NCI-H1105 treated with DMSO at 0.1 percent for 48 hours (cell line): ENCODE measurements at places on chromosomes 7 and 10.

DNA sequence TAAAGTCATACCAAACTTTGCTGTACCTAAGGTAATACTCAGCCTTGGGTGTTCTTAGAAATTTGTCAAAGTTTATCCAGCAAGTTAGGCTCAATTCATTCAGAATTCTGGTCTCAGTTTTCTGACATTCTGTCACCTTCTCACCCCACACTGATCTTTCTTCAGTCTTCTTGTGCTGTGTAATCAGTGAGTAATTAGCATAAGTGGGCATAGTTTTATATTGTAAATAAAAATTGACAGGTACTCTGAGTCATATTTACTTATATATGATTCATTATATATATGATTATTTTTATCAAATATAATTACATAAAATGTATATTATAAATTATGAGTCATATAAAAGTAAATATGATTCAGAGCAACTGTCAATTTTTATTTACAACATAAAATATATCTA lies 170.9 kb upstream of the MAGI2 start:
- DNase-seq, result no peak

- DNase-seq, result no peak
Measured at GRCh38 chr7:91837397-91838070, 43.0 kb downstream of the MTERF1 start.

DNA sequence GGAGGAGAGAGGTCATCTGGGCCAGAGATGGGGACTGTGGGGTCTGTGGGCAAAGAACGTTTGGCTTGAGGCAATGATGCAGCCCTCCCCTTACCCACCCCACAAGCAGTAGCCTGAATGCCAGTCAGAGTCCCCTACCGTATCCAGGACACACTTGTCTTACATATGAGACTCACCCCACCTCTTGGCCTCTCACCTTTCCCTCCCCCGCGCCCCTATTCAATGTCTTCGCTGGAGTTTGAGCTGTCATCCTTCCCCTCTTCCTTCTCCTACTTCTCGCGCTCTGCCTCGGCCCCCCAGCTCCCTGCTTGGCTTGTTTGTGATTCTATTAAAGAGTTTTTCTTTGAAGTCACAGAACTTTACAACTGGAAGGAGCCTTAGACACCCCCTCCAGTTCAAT lies 8.9 kb downstream of the PRRT4 start:
- no peak for DNase-seq

GRCh38 chr10:75097666-75098285 lies 13.7 kb upstream of the SAMD8 start:
- DNase-seq, result no peak

DNA sequence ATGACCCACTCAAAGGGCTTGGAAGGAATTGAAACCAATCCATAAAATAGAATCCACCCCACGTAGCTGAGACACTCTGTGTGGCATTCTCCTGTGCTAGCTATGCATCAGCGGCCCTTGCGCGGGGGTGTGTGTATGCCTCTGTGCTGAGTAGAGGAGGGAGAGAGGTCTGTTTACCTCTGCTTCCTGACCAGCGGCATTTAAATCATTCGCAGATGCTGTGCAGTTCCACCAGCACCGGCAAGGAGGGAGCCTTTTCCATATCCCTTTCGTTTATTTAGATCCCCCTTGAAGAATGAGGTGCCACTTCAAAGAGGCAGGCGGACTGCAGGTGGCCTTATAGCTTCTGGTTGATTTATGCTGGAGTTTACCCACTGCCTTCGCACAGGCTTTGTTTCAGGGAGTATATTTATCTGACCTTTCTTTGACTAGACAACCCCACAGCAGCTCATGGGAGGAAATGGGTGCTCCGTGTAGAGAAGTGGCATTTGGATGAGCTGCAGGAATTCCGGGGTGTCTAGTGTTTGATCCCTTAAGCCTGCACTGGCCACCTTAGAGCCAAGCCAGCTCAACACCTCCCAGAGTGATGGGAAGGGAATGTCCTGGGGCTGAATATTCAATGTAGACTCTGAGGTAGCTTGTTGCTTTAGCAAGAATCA lies 11.4 kb downstream of the C10orf53 start:
- DNase-seq, result no peak

- DNase-seq, result no peak
Measured at GRCh38 chr7:105339404-105340323, 49.1 kb downstream of the SRPK2 start.

GRCh38 chr7:150857276-150858055 lies 5.1 kb downstream of the AOC1 start:
- no peak for DNase-seq

DNA sequence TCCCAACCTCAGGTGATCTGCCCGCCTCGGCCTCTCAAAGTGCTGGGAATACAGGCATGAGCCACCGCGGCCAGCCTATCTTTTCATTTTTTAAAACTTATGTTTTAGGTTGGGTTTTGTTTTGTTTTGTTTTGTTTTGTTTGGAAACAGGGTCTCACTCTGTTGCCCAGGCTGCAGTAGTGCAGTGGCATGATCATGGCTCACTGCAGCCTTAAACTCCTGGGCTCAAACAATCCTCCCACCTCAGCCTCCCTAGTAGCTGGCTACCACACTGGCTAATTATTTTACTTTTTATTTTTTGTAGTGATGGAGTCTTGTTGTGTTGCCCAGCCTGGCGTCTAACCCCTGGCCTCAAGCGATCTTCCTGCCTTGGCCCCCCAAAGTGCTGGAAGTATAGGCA lies 19.4 kb upstream of the AGFG2 start:
- no peak for DNase-seq

- DNase-seq, result no peak
Measured at GRCh38 chr10:97816609-97817008, 33.0 kb upstream of the GOLGA7B start.

- peak; percentile 81 for DNase-seq
Measured at GRCh38 chr10:11685787-11686218, 56.4 kb upstream of the ECHDC3 start.
